ENCODE measurements at places on chromosomes 1 and 21.
A peak's percentile ranks its signal among the peaks of the same experiment; 100 is the strongest.

DNA sequence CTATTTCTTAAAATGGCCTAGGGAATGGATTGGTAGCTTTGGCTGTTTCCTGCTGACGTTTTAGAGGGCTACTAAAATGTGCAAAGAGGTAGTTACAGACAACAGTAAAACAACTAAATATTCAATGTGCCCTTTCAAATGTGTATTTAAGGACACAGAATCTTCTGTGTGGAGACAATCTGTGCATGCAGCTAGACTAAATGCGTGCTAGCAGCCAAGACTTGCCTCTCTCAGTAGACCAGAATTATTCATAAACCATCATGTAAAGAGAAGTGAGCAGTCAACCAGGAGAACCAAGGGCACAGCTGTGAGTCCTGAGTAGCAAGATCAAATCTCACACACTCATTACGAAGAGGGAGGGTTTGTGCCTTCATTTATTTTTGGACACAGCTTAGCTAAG, 160.2 kb upstream of the GREM2 start:
- no peaks in the 10 kb centered on the region for H3K36me3 ChIP-seq
- no peak overlapping the region for H3K27ac ChIP-seq

- H3K4me1 ChIP-seq: no peaks in the 10 kb centered on the region
- H3K36me3 ChIP-seq: no peaks in the 10 kb centered on the region
- H3K27ac ChIP-seq: no peak overlapping the region
Observed at GRCh38 chr1:75423136-75423535, 187.8 kb downstream of the SLC44A5 start.

DNA sequence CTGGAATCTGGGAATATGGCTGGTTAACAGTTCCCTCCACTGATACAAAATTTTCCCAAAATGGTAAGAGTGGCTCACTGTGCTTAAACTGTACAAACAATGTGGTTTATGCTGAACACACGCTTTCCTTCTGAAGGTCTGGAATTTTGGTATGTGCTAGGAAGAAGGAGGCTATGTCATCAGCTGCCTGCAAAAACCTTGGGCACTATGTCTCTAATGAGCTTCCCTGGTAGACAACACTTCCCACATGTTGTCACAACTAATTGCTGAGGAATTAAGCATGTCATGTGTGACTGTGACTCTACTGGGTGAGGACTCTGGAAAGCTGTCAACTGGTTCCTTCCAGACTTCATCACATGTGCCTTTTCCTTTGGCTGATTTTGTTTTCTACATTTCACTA, 29.2 kb downstream of the IPP start:
- H3K27me3 ChIP-seq: no peaks in the 10 kb centered on the region
- H3K27ac ChIP-seq: no peak overlapping the region
- H3K4me3 ChIP-seq: no peak overlapping the region
- H3K4me1 ChIP-seq: no peaks in the 10 kb centered on the region
- no peak for DNase-seq
- H3K36me3 ChIP-seq: peaks cover 4% of the 10 kb centered on the region

GRCh38 chr21:44405948-44406872, 49.1 kb upstream of the LRRC3 start:
- H3K27ac ChIP-seq: peak overlapping the region; percentile 14
- no peaks in the 10 kb centered on the region for H3K27me3 ChIP-seq
- H3K4me1 ChIP-seq: no peaks in the 10 kb centered on the region
- DNase-seq: no peak

GRCh38 chr1:61174060-61174795, 91.9 kb downstream of the NFIA start:
- no peak overlapping the region for H3K27ac ChIP-seq
- H3K27me3 ChIP-seq: peaks cover 5% of the 10 kb centered on the region
- no peak for DNase-seq
- no peaks in the 10 kb centered on the region for H3K36me3 ChIP-seq

DNA sequence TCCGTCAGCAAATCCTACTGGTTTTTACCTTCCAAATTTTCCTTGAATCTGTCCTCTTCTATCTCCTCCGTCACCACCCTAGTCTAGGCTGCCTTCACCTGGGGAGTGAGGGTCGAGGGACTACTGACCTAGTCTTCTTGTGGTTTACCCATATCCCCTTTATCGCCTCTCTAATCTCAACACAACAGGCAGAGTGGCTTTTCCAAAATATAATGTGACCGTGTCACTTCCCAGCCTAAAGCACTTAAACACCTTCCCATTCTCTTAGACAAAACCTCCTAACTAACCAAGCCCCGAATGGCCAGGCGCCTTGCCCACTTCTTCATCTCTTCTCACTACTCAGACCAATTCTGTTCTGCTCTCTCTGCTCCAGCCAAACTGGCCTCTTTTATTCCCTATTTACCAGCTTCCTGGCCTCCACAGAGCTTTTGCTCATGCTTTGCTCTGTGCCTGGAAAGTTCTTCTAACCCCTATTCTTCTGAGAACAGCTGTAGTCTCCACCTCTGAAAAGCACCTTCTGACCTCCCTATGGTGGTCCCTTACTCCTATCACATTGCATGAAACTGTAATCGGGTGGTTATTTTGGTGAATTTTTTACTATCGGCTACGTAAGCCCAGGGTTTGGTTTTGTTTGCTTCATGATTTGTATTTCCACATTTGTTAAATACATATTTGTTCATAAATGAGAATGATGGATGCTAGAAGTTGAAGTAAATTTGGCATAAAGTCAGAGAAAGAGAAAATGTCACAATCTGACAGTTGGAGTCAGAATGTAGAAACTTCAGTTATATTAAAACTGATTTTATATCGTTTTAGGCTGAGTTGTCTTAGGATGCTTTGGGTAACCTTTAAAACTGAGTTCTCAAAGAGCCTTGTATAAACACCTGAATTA, 1.2 kb upstream of the NBPF1 start:
- no peaks in the 10 kb centered on the region for H3K36me3 ChIP-seq
- H3K27ac ChIP-seq: no peak overlapping the region
- no peak overlapping the region for H3K4me3 ChIP-seq
- peak; percentile 6 for DNase-seq

- peaks cover 27% of the 10 kb centered on the region for H3K36me3 ChIP-seq
- peak overlapping the region; percentile 29 for H3K4me3 ChIP-seq
- H3K4me1 ChIP-seq: peaks cover 42% of the 10 kb centered on the region
- H3K27me3 ChIP-seq: no peaks in the 10 kb centered on the region
- H3K27ac ChIP-seq: no peak overlapping the region
Observed at GRCh38 chr1:155070721-155071569, 7.4 kb downstream of the EFNA4 start.

- no peak for DNase-seq
- no peak overlapping the region for H3K4me3 ChIP-seq
- H3K27ac ChIP-seq: no peak overlapping the region
Observed at GRCh38 chr1:53572065-53572814, 113.0 kb downstream of the DMRTB1 start.

GRCh38 chr1:72366466-72366865, 84.1 kb upstream of the NEGR1 start:
- H3K27me3 ChIP-seq: no peaks in the 10 kb centered on the region
- peaks cover 6% of the 10 kb centered on the region for H3K4me1 ChIP-seq
- no peak overlapping the region for H3K4me3 ChIP-seq
- no peak overlapping the region for H3K27ac ChIP-seq

GRCh38 chr1:181469829-181470228, 13.5 kb upstream of the CACNA1E start:
- H3K4me1 ChIP-seq: no peaks in the 10 kb centered on the region
- DNase-seq: no peak
- peaks cover 23% of the 10 kb centered on the region for H3K27me3 ChIP-seq
- no peak overlapping the region for H3K27ac ChIP-seq
- H3K36me3 ChIP-seq: no peaks in the 10 kb centered on the region

- no peaks in the 10 kb centered on the region for H3K27me3 ChIP-seq
- no peak overlapping the region for H3K27ac ChIP-seq
- no peaks in the 10 kb centered on the region for H3K4me1 ChIP-seq
- H3K36me3 ChIP-seq: no peaks in the 10 kb centered on the region
- no peak overlapping the region for H3K4me3 ChIP-seq
Observed at GRCh38 chr21:16571594-16571993, 841.8 kb downstream of the USP25 start.

- H3K27ac ChIP-seq: peak overlapping the region; percentile 56
- H3K27me3 ChIP-seq: no peaks in the 10 kb centered on the region
- peaks cover 44% of the 10 kb centered on the region for H3K4me1 ChIP-seq
- H3K36me3 ChIP-seq: peaks cover 53% of the 10 kb centered on the region
Observed at GRCh38 chr1:40050863-40051262, 10.3 kb downstream of the CAP1 start.

GRCh38 chr1:221837896-221838295, 96.0 kb upstream of the DUSP10 start:
- no peaks in the 10 kb centered on the region for H3K27me3 ChIP-seq
- H3K36me3 ChIP-seq: peaks cover 3% of the 10 kb centered on the region
- peaks cover 39% of the 10 kb centered on the region for H3K4me1 ChIP-seq
- H3K4me3 ChIP-seq: peak overlapping the region; percentile 71
- no peak for DNase-seq
- H3K27ac ChIP-seq: peak overlapping the region; percentile 91

DNA sequence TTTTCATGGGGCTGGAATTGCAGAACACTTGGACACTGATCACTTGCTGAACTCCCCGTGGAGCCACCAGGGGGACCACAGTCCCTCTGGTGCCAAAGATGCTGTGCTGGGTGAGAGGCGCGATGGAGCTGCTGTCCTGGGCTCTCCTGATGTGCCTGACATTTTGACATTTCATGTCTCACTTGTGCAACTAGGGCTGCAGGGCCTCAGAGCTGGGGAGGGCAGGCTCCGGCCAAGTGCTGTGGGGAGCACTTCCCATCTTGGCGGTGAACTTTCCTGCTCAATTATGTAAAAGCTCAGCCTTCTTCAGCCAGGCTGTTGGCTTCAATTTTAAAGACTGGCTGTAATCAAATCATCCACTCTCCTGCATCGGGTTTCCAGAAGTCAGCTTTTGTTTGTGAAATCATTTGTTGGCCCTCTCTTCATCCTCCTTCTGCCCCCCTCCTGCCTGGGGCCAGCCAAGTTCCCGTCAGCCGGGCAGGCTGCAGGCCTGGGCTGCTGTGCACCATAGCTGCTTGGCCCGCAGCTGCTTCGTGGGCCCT, 36.8 kb downstream of the KCNAB2 start:
- peaks cover 73% of the 10 kb centered on the region for H3K36me3 ChIP-seq
- peak overlapping the region; percentile 20 for H3K27ac ChIP-seq
- no peak for DNase-seq
- no peaks in the 10 kb centered on the region for H3K4me1 ChIP-seq

DNA sequence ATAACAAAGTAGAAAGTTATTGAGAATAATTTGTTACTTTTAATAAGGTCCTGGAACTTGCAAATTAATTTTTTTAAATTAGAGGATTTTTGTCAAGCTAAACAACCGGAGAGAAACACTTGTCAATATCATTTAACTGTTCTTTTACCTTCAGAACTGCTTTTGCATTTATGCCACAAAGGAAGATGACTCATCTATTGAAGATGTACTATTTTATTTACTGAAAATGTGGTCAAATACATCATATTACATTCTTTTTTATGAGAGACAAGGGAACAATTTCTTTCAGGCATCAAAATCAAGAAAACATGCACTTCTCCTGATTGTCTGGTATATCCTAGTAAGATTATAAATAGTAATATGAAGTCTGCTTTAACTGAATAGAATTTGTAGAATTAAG, 558.2 kb upstream of the PRMT6 start:
- no peak overlapping the region for H3K27ac ChIP-seq
- H3K4me3 ChIP-seq: no peak overlapping the region
- H3K27me3 ChIP-seq: no peaks in the 10 kb centered on the region
- no peaks in the 10 kb centered on the region for H3K4me1 ChIP-seq

- peaks cover 45% of the 10 kb centered on the region for H3K4me1 ChIP-seq
- peaks cover 24% of the 10 kb centered on the region for H3K36me3 ChIP-seq
- H3K27ac ChIP-seq: peak overlapping the region; percentile 90
- H3K27me3 ChIP-seq: no peaks in the 10 kb centered on the region
Observed at GRCh38 chr1:198167436-198167934, 10.7 kb downstream of the NEK7 start.

DNA sequence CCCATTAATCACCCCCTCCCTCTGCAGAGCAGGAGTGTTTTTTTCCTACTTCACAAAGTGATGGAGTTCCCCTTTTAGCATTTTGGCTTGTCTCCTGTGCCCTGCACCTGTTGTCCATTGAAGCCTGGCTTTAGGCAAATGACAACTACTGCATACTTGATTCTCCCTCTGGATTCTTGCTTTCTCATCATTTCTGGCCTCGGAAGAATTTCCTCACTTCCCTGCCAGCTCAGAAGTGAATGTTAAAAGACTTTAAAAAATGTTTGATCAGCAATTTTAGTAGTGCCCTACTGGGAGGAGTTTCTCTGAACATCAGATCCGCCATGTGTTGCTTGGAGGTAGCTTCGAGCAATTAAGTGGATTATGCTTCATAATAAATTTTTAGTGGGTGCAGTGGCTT, 28.1 kb downstream of the RCOR3 start:
- H3K27me3 ChIP-seq: no peaks in the 10 kb centered on the region
- no peak for DNase-seq
- H3K4me1 ChIP-seq: peaks cover 8% of the 10 kb centered on the region
- H3K36me3 ChIP-seq: peaks cover 54% of the 10 kb centered on the region

- DNase-seq: no peak
- H3K36me3 ChIP-seq: peaks cover 33% of the 10 kb centered on the region
- peak overlapping the region; percentile 31 for H3K27ac ChIP-seq
- no peaks in the 10 kb centered on the region for H3K27me3 ChIP-seq
- H3K4me3 ChIP-seq: no peak overlapping the region
Observed at GRCh38 chr21:25717491-25718147, 17.1 kb downstream of the ATP5PF start.

- peaks cover 62% of the 10 kb centered on the region for H3K4me1 ChIP-seq
- DNase-seq: peak; percentile 59
- peak overlapping the region; percentile 8 for H3K4me3 ChIP-seq
Observed at GRCh38 chr1:39183503-39184353, 20.8 kb upstream of the MACF1 start.

GRCh38 chr1:241551759-241552638, 19.8 kb downstream of the KMO start:
- peaks cover 51% of the 10 kb centered on the region for H3K36me3 ChIP-seq
- H3K4me3 ChIP-seq: peak overlapping the region; percentile 75
- H3K4me1 ChIP-seq: peaks cover 55% of the 10 kb centered on the region
- H3K27me3 ChIP-seq: no peaks in the 10 kb centered on the region

GRCh38 chr1:30446508-30446907, 276.9 kb downstream of the MATN1 start:
- H3K4me1 ChIP-seq: no peaks in the 10 kb centered on the region
- H3K27ac ChIP-seq: no peak overlapping the region
- H3K4me3 ChIP-seq: no peak overlapping the region
- no peak for DNase-seq
- H3K36me3 ChIP-seq: no peaks in the 10 kb centered on the region

- H3K27ac ChIP-seq: no peak overlapping the region
- H3K4me3 ChIP-seq: no peak overlapping the region
- no peaks in the 10 kb centered on the region for H3K4me1 ChIP-seq
- DNase-seq: no peak
Observed at GRCh38 chr1:116902723-116903383, 6.9 kb upstream of the PTGFRN start.

DNA sequence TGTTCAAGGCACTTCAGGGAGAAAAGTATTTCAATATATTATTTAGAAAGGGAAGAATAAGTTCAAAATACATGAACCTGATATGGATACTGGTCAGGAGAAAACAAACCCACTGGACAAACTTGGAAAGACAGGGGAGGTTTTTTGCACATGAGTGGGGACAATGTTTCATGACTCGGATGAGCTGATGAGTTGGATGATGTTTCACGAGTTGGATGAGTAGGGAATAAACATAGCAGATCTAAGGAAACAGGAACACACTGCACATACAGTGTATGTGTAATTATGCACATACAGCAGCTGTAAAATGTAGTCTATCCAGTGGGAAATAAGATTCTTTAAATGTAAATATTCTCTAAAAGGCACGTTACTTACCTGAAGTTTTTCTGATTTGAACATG, 682.9 kb upstream of the ADAMTS5 start:
- DNase-seq: no peak
- H3K36me3 ChIP-seq: no peaks in the 10 kb centered on the region
- H3K27me3 ChIP-seq: no peaks in the 10 kb centered on the region
- no peaks in the 10 kb centered on the region for H3K4me1 ChIP-seq
- H3K27ac ChIP-seq: no peak overlapping the region
- no peak overlapping the region for H3K4me3 ChIP-seq
